Effector CD4-positive, alpha-beta T cell (primary cell): ENCODE measurements at places on chromosomes 4 and X.

DNA sequence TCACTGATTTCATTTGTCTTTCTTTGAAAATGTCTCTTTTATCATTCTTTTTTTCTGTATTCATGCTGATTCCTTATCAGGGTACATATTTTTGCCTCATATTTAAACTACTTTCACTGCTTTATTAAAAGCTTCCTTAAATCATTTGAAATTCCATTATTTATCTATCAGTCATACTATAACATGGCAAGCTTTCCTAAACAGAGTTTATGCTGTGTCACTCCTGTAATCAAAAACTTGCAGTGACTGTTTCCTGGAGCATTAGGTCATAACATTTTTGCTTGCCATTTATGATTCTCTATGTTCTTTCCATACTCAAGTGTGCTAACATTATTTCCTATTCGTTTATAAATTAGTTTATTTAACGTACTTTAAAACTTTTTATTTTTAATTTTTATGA, 203.7 kb downstream of the BMPR1B start:
- no peak for DNase-seq

- DNase-seq: no peak
Observed at GRCh38 chr4:128517739-128518510, 230.3 kb upstream of the PGRMC2 start.

DNA sequence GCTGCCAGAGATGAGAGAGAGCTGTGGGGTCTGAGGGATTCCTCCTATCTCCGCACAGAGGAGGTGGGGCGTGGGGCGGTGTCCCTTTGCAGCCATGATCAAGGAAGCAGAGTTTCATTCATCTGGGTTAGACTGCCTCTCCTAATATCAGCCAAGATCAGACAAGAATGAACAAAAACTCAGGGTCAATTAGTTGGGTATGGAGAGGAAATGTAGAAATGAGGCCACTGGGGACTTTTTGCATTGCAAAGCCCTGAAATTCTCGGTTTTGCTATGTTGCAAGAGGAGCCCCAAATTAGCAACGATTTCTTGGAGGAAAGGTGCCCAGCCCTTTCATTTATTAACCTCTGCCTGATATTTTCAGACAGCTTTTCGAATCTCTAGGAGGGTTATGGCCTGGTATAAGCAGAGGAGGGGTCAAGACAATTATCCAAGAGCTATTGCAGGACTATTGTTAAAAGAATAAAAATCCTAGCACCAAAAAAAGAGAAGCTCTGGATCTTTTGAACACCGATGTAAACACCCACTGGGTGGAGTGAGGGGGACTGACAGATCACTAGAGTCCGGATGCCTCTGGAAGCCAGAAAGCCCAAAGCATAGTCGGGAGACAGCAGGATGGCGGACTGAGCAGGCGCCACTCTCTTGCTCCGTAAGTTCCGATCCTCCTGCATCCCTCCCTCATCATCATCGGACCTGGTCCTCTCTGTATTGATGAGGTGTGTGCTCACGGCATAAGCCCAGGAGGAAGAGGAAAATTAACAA, 34.4 kb upstream of the ACSL1 start:
- no peak for DNase-seq

DNA sequence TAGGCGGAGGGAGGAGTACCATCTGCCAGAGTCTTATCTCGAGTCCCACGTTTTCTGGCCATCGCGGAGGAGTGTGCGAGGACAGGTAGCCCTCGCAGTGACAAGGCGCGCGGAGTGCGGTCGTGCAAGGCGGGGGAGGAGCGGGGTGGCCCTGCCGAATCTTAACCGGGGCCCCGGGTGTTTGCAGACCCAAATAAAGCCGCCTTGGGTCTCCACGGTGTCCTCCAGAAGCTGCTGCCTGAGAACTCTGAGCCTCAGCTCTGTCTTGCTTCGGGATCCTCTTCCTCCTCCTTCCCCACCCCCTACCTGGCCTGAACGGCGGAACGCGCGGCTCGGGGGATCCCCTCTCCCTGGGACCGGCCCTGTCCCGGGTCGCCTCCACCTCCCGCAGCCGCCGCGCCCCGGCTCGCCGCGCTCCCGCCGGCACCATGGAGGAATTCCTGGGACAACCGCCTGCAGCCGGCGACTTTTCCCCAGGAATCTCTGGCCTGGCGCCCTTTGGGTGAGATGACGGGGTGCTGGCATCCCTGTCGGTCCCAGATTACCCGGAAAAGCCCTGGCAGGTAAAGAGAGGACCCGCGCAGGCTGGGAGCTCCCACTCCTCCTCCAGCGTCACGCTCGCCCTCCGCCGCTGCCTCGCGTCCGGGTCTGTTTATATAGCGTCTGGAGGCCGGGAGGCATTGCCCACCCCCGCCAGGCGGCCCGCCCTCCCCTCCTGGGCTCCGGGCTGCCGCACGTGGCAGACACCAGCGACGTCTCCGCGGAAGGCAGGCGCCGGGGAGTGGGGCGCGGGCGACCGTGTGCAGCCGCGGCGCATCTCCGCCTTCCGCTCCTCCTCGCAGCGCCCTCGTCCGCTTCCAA, at the start of gene GALNTL6:
Gene GALNTL6, plus strand, starts transcription at position 740 of the 861 bp plus-strand sequence.
- DNase-seq: no peak

- DNase-seq: no peak
Observed at GRCh38 chr4:48367016-48367415, 25.7 kb downstream of the SLAIN2 start.

GRCh38 chrX:136166221-136166855, 19.0 kb downstream of the FHL1 start:
- DNase-seq: no peak

DNA sequence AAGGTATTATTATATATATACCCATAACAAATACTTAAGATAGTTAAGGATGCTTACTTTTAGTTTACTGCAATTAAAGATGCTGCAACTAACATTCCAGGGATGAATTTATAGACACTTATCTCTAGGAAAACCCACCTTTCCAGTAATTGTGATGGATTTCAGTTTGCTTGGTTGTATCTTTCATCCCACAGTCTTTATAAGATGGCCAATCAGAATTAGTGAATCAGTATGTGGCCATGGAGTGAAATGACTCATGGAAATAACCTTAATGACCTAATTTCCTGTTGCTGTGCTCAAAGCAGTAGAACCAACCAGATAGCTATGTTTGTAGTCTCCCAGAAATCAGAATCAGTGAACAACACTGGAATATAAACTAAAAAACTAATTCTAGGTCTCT, 26.4 kb downstream of the MOSPD2 start:
- no peak for DNase-seq

- DNase-seq: no peak
Observed at GRCh38 chr4:115119804-115120352, 6.5 kb upstream of the NDST4 start.

DNA sequence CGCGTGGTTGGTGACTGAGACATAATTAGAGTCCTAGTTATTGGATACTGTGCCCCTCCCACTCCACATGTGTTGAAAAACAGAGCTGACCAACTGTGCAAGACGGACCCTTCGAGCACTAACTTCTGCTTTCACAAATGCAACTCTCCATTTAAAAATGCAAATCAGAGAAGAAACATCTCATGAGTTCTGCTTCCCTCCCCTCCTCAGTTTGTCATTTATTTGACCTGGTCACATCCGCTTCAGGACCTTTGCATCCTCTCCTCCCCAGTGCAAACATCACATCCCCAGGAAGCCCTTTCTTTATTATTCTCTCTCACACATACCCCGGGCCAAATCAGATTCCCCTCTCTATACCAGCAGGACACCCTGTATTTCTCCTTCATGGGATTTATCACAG, 38.1 kb upstream of the NOCT start:
- no peak for DNase-seq

- DNase-seq: peak; percentile 20
Observed at GRCh38 chrX:53287493-53288138, 6.2 kb upstream of the IQSEC2 start.

- no peak for DNase-seq
Observed at GRCh38 chrX:27751976-27752375, 55.8 kb upstream of the MAGEB10 start.

GRCh38 chrX:56800307-56800706, 71.3 kb downstream of the NBDY start:
- DNase-seq: no peak

GRCh38 chrX:136635235-136635634, 12.7 kb upstream of the CD40LG start:
- no peak for DNase-seq

DNA sequence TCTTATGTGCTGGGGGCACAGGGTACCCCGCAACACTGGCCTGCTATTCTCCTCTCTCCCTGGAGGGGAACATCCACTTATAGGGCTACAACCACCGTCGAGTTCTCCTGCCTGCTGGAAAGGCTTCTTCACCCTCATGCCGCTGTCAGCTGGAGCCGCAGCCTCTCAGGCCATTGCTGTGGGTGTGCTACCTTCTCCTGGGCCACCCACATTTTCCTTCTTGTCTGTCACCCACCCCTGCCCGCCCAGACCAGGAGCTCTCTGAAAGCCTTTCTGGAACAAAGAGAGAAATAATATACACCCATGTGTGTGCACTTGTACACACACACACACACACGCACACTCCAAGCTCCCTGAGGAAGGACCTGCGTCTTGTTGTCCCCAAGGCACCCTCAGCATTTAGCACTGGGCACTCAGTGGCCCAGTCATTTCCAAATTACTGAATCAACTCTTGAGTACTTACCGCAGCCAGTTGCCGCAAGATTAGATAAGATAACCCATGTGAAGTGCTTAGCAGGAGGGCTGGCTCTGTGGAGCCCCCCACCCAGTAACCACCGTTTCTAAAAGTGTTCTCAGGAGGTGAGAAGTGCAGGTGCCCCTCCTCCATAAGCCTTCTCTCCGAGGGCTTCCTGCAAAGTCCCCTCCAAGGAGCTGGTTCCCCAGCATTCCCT, 50.2 kb downstream of the CPZ start:
- DNase-seq: no peak

GRCh38 chrX:154490021-154490413, 412 bp downstream of the SLC10A3 start:
- DNase-seq: no peak

DNA sequence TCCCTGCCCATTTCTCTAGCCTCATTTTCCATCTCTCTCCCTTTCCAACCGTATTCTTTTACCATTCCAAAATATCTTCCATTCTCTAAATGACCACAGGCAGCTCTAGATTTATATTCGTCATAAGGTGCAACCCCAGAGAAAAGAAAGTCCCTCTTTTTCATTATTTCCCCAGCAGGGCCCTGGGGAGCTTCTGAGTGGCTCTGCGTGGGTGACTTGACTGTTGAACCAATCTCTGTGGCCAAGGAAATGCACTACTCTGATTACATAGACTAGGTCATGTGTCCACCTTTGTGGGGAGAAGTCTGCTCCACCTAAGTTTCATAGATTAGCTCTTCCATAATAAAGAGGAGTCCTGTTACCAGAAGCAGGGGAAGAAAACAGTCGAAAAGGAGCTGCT, 51.4 kb downstream of the ATOH1 start:
- DNase-seq: no peak

GRCh38 chr4:183322326-183322725, at the start of gene CLDN24:
TSS of gene CLDN24 (minus strand) at chr4:183322426. CDS start at chr4:183322426, 0 bp downstream.
- no peak for DNase-seq

DNA sequence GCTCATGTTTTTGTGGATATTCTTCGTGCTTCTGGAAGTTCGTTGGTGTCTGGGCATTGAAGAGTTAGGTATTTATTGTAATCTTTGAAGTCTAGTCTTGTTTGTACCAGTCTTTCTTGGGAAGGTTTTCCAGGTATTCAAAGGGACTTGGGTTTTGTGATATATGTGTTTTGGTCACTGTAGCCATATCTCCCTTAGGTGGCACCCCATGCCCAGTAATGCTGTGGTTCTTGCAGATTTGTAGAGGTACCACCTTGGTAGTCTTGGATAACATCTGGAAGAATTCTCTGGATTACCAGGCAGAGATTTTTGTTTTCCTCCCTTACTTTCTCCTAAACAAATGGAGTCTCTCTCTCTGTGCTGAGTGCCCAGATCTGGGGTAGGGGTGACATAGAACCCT, 184.1 kb downstream of the TEX13C start:
- DNase-seq: no peak

GRCh38 chrX:72297953-72298730, 7.6 kb downstream of the CITED1 start:
- no peak for DNase-seq

GRCh38 chr4:135408109-135408508, 1206.5 kb upstream of the PABPC4L start:
- no peak for DNase-seq
